ENCODE measurements at places on chromosomes 3 and 15. TPM values are rescaled to one million over a fixed set of nuclear protein-coding genes. Genes with fewer than 3 reads are reported as not detected.

GPR15 gene
- total RNA-seq = not detected

TM6SF1 gene
- not detected for total RNA-seq

CHD2 gene
- 50.4 TPM for total RNA-seq

ANKRD63 gene
- not detected for total RNA-seq

LRRC3B gene
- not detected for total RNA-seq

HGD gene
- 0.29 TPM for total RNA-seq

CD200R1 gene
- total RNA-seq = not detected

C3orf70 gene
- 0.10 TPM for total RNA-seq

CFAP91 gene
- total RNA-seq = not detected

DNA sequence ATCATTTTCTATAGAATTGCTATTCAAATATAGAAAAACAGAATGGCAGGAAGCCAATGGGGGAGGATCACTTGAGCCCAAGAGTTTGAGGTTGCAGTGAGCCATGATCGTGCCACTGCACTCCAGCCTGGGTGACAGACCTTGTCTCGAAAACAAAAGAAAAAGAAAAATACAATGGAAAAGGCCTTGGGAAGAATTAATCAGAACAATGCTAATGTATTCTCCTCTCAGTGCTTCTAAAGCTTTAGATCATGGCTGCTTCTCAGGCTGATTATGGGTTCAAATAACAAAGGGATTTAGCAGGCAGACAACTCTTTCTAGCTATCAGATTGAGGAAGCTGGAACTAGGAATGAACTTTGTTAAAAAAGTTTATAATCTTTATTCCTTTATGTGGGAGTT, 115.8 kb downstream of the PDCD6IP start:
- H3K4me3 ChIP-seq = no peak overlapping the region
- H3K36me3 ChIP-seq = no peaks in the 10 kb centered on the region
- no peak for DNase-seq
- peaks cover 14% of the 10 kb centered on the region for H3K4me1 ChIP-seq
- peaks cover 17% of the 10 kb centered on the region for H3K27me3 ChIP-seq
- H3K27ac ChIP-seq = no peak overlapping the region

DNA sequence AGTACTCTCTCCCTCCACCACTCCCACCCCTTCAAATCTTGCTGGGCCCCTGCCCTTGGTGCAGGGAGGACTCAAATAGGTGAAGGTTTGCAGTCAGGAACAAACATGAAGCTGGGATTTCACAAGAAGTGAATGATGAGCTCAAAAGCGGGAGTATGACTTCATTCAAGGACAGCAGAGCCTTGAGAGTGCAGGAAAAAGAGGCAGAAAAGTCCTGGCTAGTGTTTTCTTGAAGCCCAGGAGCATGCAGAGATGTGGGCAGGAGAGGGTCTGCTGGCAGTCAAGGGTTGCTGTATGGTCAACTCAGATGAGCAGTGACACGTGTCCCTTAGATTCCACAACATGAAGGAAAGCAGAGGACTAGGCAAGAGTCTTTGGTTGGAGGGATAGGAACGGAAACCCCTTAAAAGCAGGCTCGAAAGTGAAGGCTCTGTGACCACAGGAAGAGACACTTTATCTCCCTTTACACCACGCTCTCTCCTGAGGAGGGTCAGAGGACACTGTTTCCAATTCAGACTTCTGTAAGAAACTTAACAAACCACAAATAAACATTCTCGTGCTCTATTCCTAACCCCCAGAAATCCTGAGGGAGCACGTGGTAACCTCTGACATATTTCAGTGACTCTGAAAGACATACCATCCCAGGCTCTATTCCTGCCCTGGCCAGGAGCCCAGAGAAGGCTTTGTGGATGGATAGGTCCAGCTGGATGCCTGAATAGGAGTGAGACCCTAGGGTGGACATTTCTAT, 168.0 kb upstream of the NDN start:
- DNase-seq = no peak
- H3K4me3 ChIP-seq = no peak overlapping the region
- no peaks in the 10 kb centered on the region for H3K4me1 ChIP-seq

- H3K4me1 ChIP-seq = no peaks in the 10 kb centered on the region
- H3K36me3 ChIP-seq = no peaks in the 10 kb centered on the region
- H3K27ac ChIP-seq = no peak overlapping the region
- DNase-seq = no peak
- H3K4me3 ChIP-seq = no peak overlapping the region
- H3K27me3 ChIP-seq = no peaks in the 10 kb centered on the region
These were observed 285.6 kb upstream of the ARHGEF26 start for GRCh38 chr3:153835540-153835939.

DNA sequence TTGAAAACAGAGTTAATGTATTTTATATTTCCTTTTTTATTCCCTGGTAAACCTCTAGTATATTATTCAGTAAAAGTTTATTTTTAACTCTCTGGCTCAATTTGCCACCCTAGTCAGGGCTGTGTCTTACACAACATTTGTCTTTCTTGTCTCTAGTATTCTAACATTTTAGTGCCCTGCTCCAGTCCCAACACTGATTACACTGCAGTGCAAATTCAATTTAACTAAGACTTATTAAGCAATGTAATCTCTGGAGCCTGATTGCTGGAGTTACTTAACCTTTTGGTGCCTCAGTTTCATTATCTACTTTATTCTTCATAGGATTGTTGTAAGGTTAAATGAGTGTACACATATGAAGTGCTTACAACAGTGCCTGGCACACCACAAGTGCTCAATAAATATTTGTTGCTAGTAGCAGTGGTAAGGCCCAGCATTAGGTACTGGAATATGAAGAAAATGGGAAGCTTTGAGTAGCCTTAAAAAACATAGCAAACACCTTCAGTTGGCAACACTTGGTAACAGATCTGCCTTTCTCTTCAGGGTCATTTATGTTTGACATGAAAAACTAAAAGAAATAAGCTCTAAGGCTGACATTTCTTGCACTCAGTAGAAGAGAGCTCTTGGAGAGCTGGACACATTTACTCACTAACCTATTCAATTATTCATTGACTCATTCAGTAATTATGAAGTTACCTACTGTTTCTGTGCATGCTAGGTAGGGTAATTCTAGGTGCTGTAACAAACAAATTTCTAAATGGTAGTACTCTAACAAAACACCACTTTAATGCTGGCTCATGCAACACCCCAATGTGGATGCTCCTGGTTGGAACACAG, 364.5 kb upstream of the EPHA3 start:
- DNase-seq = no peak
- no peaks in the 10 kb centered on the region for H3K27me3 ChIP-seq
- H3K4me3 ChIP-seq = no peak overlapping the region
- no peaks in the 10 kb centered on the region for H3K4me1 ChIP-seq
- no peak overlapping the region for H3K27ac ChIP-seq

- H3K36me3 ChIP-seq = no peaks in the 10 kb centered on the region
- no peak overlapping the region for H3K27ac ChIP-seq
- no peak overlapping the region for H3K4me3 ChIP-seq
- no peaks in the 10 kb centered on the region for H3K27me3 ChIP-seq
These were observed 386.6 kb upstream of the DPH6 start for GRCh38 chr15:35932531-35932930.

DNA sequence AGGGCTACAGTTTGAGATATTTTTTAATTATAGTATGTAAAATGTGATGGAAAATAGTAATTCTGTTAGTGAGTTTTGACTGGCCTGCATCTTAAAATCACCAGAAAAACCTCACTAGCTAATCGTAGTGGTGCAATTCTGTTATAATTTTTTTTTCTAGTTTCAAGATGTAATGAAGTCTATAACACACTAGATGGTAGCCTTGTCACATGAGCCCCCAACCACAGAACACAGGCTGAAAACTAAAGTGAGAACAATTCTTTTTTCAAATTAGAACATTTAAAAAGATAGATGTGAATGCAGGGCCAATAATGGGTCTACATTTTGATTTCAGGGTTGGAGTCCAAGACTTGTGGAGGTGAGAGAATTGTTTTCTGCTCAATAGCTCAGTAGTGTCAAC, 83.3 kb upstream of the KCNH8 start:
- H3K36me3 ChIP-seq = no peaks in the 10 kb centered on the region
- no peak for DNase-seq
- H3K4me1 ChIP-seq = no peaks in the 10 kb centered on the region
- H3K27ac ChIP-seq = no peak overlapping the region
- no peak overlapping the region for H3K4me3 ChIP-seq

GRCh38 chr15:75067123-75067830, 43.9 kb downstream of the PPCDC start:
- peak; percentile 57 for DNase-seq
- H3K36me3 ChIP-seq = no peaks in the 10 kb centered on the region
- H3K27me3 ChIP-seq = peaks cover 6% of the 10 kb centered on the region
- no peak overlapping the region for H3K4me3 ChIP-seq

- peak overlapping the region; percentile 91 for H3K27ac ChIP-seq
- H3K27me3 ChIP-seq = no peaks in the 10 kb centered on the region
- H3K36me3 ChIP-seq = no peaks in the 10 kb centered on the region
- H3K4me1 ChIP-seq = peaks cover 45% of the 10 kb centered on the region
- peak overlapping the region; percentile 86 for H3K4me3 ChIP-seq
These were observed 14.2 kb downstream of the BAHD1 start for GRCh38 chr15:40454904-40455391.

- no peak overlapping the region for H3K4me3 ChIP-seq
- peaks cover 17% of the 10 kb centered on the region for H3K4me1 ChIP-seq
- no peak for DNase-seq
- peaks cover 33% of the 10 kb centered on the region for H3K27me3 ChIP-seq
These were observed 6.7 kb downstream of the CMTM8 start for GRCh38 chr3:32245200-32245599.

GRCh38 chr3:60855250-60855649, 396.0 kb downstream of the FHIT start:
- no peaks in the 10 kb centered on the region for H3K36me3 ChIP-seq
- H3K27me3 ChIP-seq = no peaks in the 10 kb centered on the region
- H3K4me1 ChIP-seq = no peaks in the 10 kb centered on the region
- no peak overlapping the region for H3K27ac ChIP-seq

- H3K27me3 ChIP-seq = no peaks in the 10 kb centered on the region
- peaks cover 8% of the 10 kb centered on the region for H3K36me3 ChIP-seq
- DNase-seq = no peak
- H3K27ac ChIP-seq = peak overlapping the region; percentile 85
- H3K4me3 ChIP-seq = peak overlapping the region; percentile 16
- H3K4me1 ChIP-seq = peaks cover 32% of the 10 kb centered on the region
These were observed 22.1 kb downstream of the CNTN3 start for GRCh38 chr3:74592359-74592758.

- peak overlapping the region; percentile 77 for H3K27ac ChIP-seq
- no peaks in the 10 kb centered on the region for H3K27me3 ChIP-seq
- H3K4me3 ChIP-seq = peak overlapping the region; percentile 76
- peaks cover 23% of the 10 kb centered on the region for H3K4me1 ChIP-seq
- H3K36me3 ChIP-seq = peaks cover 9% of the 10 kb centered on the region
- DNase-seq = peak; percentile 95
These were observed 38.2 kb downstream of the ABI3BP start for GRCh38 chr3:100954990-100955389.

DNA sequence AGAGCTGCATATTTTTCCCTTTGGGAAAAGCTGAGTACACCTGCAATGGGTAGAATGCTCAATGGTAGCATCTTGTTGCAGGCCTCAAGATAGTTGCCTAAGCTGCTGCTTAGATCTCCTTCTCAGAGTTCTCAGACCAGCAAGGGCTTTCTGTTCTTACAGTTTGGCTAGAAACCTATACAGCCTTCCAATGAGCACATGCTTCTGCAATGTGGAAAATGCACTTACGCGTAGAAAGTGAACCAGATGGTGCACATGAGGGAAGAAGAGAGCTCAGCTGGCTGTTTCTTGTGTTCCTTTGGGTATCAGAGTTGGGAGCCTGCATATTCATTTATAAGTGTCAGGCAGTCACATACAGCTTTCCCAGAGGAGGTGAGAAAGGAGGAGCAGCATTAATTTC, 136.4 kb downstream of the B3GALNT1 start:
- DNase-seq = no peak
- H3K27ac ChIP-seq = no peak overlapping the region
- no peaks in the 10 kb centered on the region for H3K4me1 ChIP-seq
- H3K4me3 ChIP-seq = no peak overlapping the region
- no peaks in the 10 kb centered on the region for H3K27me3 ChIP-seq

GRCh38 chr15:59166166-59166565, 40.5 kb upstream of the LDHAL6B start:
- peak overlapping the region; percentile 38 for H3K27ac ChIP-seq
- no peak for DNase-seq
- H3K4me3 ChIP-seq = no peak overlapping the region
- peaks cover 49% of the 10 kb centered on the region for H3K4me1 ChIP-seq

- no peaks in the 10 kb centered on the region for H3K27me3 ChIP-seq
- H3K27ac ChIP-seq = no peak overlapping the region
- DNase-seq = no peak
- H3K4me3 ChIP-seq = no peak overlapping the region
These were observed 89.7 kb downstream of the SCAPER start for GRCh38 chr15:76815421-76815820.

- peaks cover 56% of the 10 kb centered on the region for H3K27me3 ChIP-seq
- H3K36me3 ChIP-seq = no peaks in the 10 kb centered on the region
- no peaks in the 10 kb centered on the region for H3K4me1 ChIP-seq
- H3K4me3 ChIP-seq = no peak overlapping the region
- no peak overlapping the region for H3K27ac ChIP-seq
- peak; percentile 31 for DNase-seq
These were observed 188.7 kb upstream of the LINGO1 start for GRCh38 chr15:77821188-77821958.

All from HFFc6 (cell line).